ENCODE measurements at places on chromosomes 1 and 21.

DNA sequence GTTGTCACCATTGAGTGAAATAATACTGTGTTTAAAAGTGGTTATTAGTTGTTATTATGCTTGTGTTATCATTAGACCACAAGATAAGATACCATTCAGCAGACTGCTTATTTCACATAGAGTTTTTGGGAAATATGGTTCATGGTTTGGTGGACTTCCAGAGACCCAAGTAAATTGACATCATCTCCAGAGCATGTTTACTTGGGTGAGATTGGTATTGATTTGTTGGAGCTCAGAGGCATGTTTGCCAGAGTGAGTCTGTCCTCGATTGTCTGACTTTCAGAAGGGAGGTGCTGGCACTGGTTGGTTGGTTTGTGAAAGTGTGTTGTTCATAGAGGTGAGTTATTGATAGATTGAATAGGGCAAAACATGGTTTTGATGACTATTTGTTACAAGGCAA lies 291.4 kb downstream of the TGFB2 start:
- no peak for DNase-seq

- no peak for DNase-seq
These were observed 15.8 kb downstream of the SNX7 start for GRCh38 chr1:98677288-98677687.

DNA sequence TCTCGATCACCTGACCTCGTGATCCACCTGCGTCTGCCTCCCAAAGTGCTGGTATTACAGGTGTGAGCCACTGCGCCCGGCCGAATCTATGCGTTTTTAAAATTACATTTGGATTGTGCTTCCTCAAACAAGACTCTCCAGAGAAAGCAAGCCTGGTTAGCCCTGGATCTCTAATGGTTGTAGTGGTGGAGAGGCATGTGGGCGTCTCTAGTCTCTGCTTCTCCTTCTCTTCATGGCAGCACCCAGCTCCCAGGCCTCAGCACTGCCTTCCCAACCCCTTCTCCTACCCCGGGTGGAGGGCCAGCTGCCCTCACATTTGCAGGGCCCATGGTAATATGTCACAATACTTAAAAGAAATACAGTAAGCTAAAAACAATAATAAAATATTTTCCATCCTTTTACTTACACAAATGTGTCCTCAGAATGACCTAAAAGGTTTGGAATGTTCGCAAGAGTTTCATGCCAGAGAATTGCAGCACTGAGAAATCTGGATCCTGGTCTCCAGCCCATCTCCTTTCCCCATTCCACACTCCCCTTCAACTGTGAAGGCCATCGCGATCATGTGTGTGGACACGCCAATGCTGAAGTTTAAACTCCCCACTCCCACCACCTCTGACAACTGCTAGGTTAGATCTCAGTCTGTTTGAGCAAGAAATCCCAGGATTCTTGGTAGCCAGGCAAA lies 7.0 kb downstream of the OR14I1 start:
- no peak for DNase-seq

DNA sequence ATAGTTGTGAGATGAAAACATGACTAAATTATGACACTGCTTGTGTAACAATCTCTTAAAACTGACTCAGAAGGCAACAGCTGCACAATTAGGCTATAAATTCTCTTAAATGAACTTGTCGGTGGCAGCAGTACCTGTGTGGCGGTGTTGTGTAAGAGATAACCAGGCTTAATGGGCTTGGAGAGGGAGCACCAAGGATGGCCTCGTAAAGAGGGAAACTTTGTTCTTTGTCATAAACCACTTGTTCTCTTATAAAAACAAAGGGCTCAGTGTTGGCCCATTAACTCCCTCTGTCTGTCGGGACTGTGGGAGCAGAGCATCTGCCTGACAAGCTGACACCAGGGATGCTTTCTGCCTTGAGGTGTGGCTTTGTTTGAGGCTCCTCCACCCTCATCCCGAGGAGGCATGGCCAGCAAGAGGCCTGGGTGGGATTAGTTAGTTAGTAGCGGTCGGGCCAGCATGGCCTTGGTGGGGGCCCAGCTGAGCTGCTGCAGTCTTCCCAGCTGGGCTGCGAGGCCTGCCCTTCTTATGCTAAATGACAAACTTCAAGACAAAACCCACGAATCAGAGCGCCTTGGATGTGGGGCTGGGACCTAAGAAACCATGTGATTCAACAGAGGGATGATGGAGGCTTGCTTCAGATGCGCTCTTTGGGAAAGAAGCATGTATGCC lies 171.4 kb downstream of the CAMTA1 start:
- DNase-seq = no peak

DNA sequence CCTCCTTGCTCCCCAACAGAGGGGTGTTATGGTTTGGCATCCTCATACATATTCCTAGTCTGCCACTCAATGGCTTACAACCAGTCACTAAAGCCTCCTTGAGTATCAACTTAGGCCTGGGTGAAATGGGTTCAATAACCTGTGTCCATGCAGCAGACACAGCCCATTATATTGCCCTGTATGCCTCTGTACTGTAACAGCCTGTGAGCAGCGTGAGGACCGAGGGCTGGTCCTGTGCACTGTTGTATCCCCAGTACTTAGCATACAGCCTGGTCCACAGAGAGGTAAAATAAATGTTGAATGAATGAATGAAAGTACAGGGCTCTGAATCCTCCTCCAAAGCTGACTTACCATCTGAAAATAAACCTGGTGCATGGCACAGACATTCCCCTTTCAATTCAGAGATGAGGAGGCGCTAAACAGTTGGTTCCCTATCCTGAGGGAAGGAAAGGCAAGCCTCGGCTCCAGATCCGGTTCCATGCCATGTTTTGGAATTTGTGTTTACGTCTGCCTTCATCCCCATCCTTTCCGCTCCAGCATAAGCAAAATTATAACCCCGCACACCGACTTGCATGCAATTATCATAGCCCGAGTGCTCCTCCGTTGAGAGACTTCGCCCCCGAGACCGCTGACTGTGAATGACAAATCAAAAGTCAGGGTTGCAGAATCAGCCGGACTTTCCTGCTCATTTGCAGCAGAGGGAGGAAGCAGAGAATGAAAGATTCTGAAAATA lies 45.0 kb upstream of the DNAJC6 start:
- no peak for DNase-seq
